H7 (cell line): ENCODE measurements at places on chromosomes 1 and 21.

GRCh38 chr1:38899560-38899959, 18.2 kb upstream of the GJA9 start:
- no peak for DNase-seq

GRCh38 chr1:16147156-16147926, 8.5 kb downstream of the EPHA2 start:
- no peak for DNase-seq

DNA sequence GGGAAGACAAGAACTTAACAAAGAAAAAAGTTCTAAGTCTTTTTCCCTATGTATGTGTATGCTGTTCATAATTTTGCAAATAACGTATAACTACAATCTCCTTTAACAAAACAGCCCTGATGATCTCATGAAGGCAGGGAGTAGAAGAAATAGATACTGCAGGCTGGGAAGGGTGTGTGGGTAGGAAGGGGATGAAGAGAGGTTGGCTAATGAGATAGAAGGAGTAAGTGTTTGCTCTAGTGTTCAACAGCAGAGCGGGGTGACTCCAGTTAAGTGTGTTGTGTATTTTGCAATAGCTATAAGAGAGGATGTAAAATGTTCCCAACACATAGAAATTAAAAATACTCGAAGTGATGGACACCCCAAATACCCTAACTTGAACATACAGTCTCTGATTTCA, 20.1 kb downstream of the C1orf198 start:
- DNase-seq = no peak

DNA sequence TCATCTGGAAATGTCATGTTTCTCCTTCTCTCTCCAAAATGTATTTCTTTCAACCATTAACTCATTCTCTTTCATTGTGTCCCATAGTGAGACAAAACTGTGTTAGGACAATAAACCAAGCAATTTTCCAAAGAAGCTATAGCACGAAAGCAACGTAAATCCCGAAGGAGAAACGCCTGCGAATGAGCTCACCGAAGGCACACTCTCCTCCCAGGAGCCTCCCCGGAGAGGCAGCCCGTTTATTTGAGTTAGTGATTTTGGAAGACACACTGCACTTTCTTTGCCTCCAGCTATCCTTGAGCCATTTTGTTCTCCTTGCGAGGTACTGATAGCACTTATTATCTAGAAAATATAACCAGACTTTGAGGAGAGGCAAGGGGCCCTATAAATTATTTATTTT, 41.2 kb downstream of the RSPH1 start:
- no peak for DNase-seq

GRCh38 chr21:16285605-16286126, 555.9 kb downstream of the USP25 start:
- DNase-seq = no peak
